Activated CD4-positive, alpha-beta T cell treated with anti-CD3 and anti-CD28 coated beads, Interleukin-2, amount 50 U/mL, for 4 hours (primary cell): ENCODE measurements at places on chromosomes 13 and 19.
A peak's percentile ranks its signal among the peaks of the same experiment; 100 is the strongest.

GRCh38 chr13:51919531-51919930 is 57.8 kb downstream of the CCDC70 start:
- no peak for DNase-seq

GRCh38 chr19:3969435-3970312 is 1.2 kb downstream of the DAPK3 start:
- no peak for DNase-seq

- DNase-seq, result peak; percentile 67
Observed at GRCh38 chr13:21476893-21477472, 17.9 kb upstream of the ZDHHC20 start.

GRCh38 chr19:5147074-5147977 is 178.4 kb downstream of the KDM4B start:
- no peak for DNase-seq

DNA sequence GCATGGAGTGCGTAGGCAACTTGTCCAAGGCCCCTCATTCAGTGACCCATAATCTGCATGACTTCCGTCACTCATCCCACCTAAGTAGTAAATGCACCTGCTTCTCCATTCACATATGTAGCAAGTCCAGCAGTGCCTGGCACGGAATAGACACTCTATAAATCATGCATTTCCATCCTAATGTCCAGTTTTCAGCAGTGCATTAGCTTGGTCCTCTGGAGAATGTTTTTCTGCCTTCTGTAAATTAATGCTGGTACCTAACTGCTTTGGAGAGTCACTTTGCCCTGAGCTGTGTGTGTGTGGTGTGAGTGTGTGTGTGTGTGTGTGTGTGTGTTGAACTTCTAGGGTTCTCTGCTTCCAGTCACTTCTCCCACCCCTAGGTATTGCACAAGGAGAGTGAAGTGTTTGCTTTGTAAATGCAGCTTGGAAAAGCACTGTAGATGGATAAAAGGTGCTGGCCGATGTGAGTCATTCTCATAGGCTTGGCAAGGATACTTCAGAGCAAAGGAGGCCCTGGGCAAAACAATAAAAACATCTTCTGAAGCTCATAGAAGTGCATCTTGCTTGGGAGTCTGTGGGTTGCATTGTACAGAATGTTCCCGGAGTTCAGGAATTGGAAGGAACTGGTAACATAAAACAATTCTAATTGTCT is 181.8 kb downstream of the KATNAL1 start:
- DNase-seq, result no peak

DNA sequence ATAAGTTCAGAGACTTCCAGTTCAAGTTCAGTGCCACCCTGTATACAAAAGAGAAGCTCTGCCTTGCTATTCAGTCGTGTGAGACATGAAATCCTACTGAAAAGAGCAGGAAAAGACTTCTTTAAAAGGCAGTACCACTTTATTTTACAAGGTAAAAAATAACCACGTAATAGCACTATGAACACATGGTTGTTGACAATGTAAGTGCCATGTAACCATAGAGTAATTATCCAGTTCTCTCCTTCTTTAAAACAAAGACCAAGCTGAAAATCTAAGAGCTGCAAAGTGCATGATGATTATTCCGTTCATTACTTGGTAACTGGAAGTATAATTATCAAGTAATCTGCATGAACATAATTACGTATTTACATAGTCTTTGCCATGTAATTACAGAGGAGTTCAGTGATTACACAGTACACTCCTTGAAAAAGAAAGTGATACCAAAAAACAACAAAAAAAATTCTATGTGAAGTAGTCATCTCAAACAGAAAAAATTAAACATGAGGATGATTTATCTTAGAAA is 288.7 kb downstream of the EFNB2 start:
- DNase-seq, result no peak

- no peak for DNase-seq
Observed at GRCh38 chr19:10976131-10976892, 15.5 kb downstream of the SMARCA4 start.

- no peak for DNase-seq
Observed at GRCh38 chr13:61415058-61415721, 459 bp downstream of the PCDH20 start.
